ENCODE measurements at places on chromosomes 6 and 20.

- DNase-seq: no peak
Observed at GRCh38 chr20:17610566-17611289, 40.9 kb downstream of the DSTN start.

DNA sequence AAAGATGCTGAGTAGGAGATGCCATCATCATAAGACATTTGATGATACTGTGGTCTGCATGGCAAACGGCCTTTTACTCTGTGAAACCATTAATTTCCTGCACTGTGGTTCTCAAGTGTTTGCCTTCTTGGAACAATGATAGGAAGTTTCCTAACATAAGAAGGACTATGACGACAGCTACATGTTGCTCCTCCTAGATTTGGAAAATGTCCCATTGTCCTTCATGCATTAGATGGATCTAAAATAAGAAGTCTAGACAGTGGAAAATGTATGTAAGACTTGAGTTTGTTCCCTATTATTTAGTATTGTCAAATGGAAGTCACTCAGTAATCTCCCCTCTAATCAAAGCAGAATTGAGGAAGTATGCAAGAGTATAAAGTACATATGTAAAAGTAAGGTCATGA, 98.5 kb upstream of the TMEM170B start:
- no peak for DNase-seq

GRCh38 chr6:106097411-106098231, 11.5 kb downstream of the PRDM1 start:
- peak; percentile 66 for DNase-seq

DNA sequence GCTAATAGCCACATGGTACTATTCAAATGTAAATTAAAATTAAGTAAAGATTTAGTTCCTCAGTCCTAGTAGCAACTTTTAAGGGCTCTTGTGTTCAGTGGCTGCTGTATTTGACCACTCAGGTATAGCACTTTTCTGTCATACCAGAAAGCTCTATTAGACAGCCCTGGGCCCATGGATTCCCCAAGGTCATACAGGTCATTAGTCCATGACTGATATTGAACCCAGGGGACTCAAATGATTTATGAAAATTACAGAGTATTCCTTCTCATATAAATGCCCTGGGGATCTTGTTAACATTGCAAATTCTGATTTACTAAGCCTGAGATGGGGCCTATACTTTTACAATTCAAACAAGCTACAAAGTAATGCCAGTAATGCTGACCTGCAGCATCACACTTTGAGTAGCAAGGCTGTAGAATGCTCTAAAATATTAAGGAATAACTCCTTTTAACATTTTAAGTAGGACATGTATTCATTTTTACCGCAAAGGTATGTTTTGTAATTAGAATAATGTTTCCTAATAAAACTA, 29.6 kb downstream of the RNF217 start:
- no peak for DNase-seq

DNA sequence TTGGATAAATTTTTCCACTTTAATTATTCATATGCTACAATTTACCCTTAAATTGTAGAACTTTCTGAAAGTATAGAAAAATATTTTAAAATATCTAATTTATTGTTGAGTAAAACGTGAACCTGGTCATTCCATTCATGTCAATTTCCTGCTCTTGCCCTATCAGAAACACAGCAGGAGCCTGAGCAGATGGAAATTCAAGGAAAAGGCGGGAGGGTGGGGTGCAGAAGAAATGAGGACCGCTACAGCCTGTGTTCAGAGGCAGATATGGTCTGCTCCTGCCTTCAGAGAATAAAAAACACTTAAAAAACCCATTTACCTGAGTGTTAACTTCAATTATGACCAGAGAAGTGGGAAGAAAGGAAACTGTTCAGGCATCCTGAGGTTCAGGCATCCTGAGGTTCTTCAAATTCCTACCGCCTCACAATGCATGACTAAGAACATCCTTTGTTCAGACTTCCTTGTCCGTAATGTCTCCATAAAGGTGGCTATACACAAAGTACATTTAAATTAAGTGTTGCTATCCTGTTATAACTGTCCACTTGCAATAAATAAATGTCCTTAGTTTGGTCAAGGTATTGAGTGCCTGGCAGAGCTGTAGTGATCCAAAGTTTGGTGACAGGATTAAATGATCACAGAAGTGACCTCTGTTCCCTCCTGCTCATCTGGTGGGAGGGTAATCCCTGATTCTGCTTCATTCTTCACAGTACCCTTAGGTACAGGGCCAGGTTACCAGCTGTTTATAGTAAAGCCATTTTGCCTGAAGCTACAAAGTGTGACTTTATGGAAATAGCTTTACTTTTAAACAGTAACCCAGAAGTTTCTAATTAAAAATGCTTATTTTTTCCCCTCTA, 109.1 kb downstream of the MAN1A1 start:
- DNase-seq: no peak

DNA sequence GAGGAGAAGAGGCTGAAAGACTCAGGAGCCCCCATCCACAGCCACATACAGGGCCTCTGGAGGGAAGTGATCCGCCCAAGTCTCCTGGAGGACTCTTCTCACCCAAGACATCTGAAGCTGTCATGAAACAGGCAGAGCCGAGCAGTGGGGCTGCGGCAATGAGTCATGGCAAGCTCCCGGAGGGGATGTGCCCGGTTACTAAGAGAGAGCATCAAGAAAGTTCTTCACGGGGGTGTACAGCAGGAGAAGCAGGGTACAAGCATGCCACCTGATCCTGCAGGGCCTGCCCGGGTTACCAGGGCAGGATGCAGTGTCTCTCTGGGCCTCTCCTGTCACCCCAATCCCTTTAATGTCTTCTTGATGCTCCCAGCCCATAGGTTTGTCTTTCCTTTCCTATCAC, 21.1 kb downstream of the TRIM26 start:
- DNase-seq: no peak

- peak; percentile 45 for DNase-seq
Observed at GRCh38 chr6:35170166-35170565, 29.0 kb upstream of the TCP11 start.
